ENCODE measurements at places on chromosomes 4 and X.

DNA sequence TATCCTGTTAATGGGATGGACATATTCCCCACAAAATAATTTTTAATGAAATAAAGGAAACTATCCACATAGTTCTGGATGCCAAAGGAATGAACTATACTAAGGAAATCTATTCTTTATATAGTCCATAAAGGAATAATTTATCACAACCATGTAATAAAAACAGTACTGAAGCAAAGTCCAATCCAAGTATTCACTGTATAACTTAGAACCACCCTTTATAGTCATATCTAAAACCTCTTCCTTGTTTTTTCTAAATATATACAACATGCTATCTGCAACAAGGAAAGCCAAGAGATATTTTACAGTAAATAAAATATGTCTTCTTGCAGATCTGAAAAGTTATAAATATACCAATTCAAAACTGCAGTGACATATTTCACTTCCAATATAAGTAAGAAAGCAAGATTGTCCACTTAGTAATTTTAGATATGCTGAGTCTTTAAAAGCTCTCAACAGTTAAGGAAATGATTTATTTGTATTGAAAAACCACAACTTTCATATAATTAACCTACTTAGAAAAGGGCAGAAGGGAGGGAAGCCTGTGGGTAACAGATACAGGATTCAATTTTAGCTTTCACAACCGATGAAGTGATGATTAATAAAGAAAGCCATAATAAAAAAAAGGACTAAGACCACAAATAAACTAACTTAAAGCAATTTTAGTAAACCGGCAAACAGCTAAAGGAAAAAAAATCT is 8.0 kb downstream of the NR3C2 start:
- DNase-seq, result no peak

- DNase-seq, result no peak
Observed at GRCh38 chr4:2222838-2223237, 19.1 kb downstream of the HAUS3 start.

DNA sequence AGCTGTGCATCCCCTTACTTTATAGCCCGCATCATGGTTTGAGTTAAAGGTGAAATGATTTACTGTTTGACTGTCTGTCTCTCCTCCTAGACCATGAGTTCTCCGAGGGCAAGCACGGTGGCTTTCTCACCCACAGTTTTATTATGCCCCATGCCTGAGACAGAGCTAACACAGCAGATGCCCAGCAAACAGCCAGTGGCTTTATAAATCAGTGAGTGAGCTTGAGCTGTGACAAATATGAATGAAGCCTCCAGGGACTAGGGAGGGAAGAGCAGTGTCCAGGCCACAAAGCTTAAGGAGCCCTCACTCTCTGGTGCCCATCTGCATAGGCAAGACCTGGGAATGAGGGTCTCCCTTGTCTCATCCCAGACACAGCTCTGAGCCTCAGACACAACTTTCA is 57.9 kb downstream of the FHDC1 start:
- DNase-seq, result no peak

DNA sequence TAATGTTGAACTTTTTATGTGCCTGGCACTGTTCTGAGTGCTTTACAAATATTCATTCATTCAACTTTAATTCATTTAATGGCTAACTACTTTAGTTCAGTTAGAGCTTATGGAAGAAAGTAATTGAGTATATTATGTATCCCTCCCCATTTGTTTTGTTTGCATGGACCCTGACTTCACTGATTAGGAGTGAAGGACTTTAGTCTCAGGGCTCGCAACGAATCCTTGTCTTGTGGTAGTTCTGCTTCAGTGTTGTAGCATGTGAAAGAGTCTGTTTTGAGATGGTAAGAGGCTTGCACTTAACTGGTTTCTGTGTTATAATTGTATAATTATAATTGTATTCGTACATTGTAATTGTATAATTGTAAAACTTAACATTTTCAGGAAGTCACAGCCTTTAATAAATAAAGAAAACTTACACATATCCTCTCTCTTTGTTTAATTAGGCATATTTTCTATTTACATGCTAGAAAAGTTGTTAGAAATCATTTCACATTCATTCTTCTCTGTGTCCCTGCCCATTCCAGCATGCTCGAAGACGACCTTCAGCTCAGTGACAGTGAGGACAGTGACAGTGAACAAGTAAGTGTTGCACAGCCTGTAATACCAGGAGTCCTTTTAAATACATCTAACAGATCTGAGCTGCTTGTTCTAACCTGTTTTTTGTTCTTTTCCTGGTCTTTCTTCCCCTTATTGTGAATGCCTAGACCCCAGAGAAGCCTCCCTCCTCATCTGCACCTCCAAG is 115.1 kb downstream of the KLHL8 start:
- DNase-seq, result no peak

- no peak for DNase-seq
Observed at GRCh38 chrX:132491191-132491590, 2.4 kb upstream of the MBNL3 start.

DNA sequence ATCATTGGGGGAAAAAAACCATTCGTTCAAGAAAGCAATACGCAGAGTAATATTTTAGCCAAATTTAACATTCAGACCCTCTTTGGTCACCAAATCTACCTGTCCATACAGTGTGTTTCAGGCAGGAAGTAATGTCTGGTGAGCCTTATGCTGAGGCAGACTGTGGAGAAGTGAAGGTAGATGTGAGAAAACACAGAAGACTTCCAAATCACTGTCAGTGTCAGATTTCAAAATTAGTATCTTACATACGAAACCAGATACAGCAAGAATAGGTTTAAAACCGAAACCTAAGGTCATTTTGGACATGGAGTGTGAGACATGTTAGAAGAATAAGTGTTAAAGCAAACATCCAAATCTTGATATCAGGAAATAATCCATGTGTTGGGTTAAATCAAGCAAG is 664.5 kb upstream of the HTR2C start:
- no peak for DNase-seq

DNA sequence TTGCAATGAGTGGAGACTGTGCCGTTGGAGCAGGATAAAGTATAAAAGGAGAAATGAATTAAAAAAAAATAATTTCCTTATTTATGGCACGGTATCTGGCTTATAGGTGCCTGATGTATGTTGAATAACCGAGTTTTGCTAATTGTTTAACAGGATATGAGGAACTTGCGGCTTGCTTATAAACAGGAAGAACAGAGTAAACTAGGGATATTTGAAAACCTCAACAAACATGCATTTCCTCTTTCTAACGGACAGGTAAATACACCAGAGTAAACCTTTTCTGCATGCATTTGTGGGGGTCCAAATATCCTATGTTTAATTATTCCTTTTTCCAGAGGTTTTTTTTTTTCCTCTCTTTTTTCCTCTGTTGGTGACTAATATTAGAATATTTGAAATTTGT is 36.8 kb downstream of the MTMR1 start:
- DNase-seq, result no peak

DNA sequence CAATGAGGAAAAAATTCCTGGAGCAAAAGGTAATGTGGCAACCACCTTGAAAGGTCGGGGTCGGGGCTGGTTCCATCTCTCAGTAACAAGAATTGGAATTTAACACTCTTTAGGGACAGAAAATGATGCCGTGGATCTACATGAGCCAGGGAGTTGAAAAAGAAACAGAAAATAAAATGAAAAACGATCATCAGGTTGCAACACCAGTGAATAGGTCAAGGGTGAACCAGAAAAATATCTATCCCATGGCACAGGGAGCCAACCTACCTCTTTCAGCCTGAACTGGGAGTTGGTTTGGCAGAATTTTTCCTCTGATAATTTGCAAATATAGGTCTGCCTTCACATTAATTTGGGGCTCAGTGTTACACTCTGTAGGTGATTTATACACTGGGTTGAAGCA is 93.7 kb downstream of the C4orf33 start:
- DNase-seq, result no peak

GRCh38 chr4:187103351-187103750 is 379.7 kb upstream of the FAT1 start:
- no peak for DNase-seq

GRCh38 chrX:45497290-45497689 is 296.6 kb upstream of the DIPK2B start:
- no peak for DNase-seq

- no peak for DNase-seq
Observed at GRCh38 chrX:18828832-18829404, 121.5 kb downstream of the PPEF1 start.

GRCh38 chr4:109755656-109756055 is 25.8 kb upstream of the PLA2G12A start:
- no peak for DNase-seq

DNA sequence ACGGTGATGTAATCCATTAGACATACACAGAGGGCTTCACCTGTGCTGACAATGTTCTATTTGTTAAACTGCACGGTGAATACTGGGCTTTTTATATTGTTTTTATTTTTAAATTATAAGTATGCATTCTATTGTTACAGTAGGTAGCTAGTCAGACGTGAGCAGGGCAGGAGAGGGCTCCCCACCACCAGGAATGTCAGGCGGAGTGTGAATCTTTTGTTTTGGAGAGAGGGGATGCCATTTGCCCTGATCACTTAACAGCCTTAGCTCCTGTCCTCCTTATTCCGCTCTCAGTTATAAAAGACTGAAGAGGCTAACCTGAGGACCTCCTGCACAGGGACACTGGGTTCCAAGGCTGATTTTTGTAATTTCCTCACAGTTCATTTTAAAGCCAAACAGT is 151.6 kb upstream of the TAPT1 start:
- no peak for DNase-seq
